Activated T-cell treated with anti-CD3 and anti-CD28 coated beads for 24 hours (primary cell): ENCODE measurements at places on chromosomes 2 and 18.
A peak's percentile ranks its signal among the peaks of the same experiment; 100 is the strongest.

DNA sequence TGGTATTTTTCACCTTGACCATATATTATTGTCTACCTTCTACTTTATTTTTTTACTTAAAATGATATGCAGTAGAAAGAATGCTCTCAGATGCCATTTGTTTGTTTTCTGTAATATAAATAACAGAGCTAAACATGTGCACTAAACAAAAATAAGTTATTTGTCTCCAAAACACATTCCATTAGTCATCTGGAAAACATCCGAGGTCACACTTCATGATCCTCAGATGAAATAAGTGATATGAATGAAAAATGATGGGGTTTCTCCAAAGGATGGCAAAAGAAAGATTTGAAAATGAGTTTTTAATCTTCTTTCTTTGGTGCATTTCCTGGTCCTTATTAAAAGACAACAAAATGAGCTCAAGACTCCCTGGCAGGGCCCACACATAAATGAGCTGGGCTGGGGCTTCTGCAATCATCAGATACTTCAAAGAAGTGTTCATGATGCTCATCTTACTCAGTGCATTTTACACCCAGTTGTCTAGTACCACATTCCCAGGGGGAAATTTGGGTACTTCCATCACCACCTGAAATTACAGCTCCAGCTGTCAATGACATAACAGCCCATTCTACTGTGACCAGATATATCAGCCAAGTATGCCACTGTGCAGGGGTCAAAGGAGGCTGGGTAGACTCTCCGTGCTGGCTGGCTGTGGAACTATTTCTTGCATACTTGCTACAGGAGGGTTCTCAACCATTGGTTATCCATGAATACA, 283.5 kb downstream of the PID1 start:
- no peak for DNase-seq

DNA sequence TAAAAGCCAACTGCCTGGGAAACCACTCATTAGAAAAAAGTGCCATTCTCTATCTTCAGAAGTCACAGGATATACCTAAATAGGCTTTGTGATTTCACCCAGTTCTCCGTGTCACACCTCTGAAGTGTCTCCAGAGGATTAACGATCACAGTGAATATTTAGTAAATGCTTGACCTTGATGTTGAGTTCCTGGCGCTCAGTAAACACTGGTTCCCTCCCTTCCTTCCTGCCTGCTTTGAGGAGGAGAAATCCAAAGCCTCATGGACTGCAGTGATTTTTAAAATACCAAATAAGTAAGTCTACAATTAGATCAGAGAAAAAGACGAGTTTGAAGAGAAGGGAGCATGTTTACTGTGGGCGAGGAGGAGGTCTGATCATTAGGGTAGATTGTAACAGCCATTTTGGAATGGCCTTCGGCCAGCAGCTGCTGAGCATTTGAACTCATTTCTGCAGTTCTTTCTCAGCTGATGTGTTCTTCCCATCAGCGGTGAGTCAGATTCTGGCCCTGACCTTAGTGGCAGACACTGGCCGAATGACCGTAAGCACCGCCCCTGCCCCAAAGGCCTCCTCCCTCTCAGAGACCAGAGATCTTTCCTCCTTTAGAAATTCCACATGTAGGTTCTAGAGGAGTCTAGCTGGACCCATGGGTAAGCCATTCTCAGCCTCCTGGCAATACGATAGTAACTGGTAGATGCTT, 62.1 kb upstream of the SLC16A14 start:
- DNase-seq = no peak

- DNase-seq = no peak
Observed at GRCh38 chr2:97961534-97961933, 34.2 kb downstream of the TMEM131 start.

GRCh38 chr18:68925268-68925667, 127.4 kb downstream of the CCDC102B start:
- DNase-seq = no peak

DNA sequence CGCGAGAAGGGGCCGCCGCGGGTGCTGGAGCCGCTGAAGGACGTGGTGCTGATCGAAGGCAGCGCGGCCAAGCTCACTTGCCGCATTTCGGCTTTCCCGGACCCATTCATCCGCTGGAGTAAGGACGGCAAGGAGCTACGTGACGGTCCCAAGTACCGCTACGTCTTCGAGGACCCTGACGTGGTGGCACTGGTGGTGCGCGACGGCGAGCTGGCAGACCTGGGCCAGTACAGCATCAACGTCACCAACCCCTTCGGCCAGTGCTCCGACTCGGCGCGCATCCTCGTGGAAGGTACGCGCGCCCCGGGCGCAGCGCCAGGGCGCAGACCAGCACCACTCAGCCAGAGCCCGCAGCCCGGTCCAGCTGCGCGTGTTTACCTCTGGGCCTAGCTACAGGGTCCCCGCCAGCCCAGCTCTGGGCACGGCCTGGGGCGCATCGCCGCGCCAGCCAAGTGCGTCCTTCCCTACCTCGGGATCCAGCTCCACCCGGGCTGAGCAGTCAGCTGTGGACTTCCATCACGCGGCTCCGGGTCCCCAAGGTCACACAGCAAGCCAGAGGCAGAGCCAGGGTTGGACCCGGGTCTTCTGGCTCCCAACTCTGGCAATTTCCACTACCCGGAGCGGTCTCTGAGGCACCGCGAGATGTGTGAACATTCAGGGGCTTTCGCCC, 1.7 kb upstream of the GMPPA start:
- no peak for DNase-seq

- DNase-seq = no peak
Observed at GRCh38 chr2:36369716-36370115, 14.1 kb downstream of the CRIM1 start.

DNA sequence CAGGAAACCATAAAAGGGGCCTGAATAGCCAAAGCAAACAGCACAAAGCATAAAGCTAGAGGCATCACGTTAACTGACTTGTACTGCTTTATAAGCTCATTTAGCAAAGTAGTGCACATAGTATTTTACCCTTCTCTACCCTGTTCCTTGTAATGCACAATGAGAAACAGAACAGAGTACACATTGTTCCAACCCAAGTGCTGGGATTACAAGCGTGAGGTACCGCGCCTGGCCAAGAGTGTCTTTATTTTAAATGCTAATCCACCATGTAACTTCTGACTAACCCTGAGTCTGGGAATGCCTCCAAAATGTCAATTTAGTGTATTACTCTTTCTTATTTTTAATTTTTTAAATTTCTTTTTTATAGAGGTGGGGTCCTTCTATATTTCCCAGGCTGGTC, 46.4 kb upstream of the STON1 start:
- DNase-seq = no peak

- no peak for DNase-seq
Observed at GRCh38 chr2:32742376-32742775, 114.5 kb downstream of the TTC27 start.

DNA sequence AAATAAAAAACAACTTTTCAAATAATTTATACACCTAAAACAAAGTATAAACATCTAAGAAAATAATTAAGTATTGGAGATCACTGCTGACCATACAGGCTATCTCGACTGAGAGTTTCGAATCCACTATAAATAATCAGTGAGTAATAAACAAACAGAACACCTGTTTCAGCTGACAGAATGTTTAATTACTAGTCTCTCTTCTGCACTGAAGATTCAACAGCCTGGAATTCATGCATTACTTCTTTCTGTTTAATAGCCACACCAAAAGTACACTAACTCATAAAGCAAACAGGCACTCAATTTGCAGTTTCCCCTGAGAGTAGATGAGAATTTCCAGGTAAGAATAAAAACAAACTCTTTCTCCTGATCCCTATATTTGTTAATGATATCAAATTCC, 138.5 kb downstream of the RBMS1 start:
- DNase-seq = no peak

- no peak for DNase-seq
Observed at GRCh38 chr2:235146206-235146605, 194.4 kb downstream of the SH3BP4 start.

- DNase-seq = no peak
Observed at GRCh38 chr2:55620123-55620779, 2.8 kb upstream of the PPP4R3B start.

GRCh38 chr18:36075862-36076587, 8.7 kb upstream of the RPRD1A start:
- DNase-seq = no peak

DNA sequence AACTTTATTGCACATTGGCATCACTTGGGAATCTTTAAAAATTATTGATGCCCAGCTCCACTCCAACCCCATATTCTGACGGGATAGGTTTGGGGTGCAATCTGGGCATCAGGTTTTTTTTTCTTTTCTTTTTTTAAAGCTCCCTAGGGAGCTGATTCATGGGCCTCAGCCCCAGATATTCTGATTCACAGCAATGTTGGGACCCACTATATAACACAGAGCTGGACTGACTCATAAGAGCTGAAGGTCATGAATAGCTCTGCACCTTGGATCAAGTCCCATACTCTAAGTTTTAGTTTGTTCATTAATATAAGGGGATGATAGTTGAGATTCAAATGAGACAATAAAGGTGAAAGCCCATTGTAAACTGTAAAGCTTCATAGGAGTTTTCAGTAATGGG, 191.1 kb upstream of the REV1 start:
- DNase-seq = no peak

GRCh38 chr2:197322724-197323720, 12.4 kb upstream of the ANKRD44 start:
- no peak for DNase-seq

GRCh38 chr2:162113776-162114168, 38.3 kb downstream of the GCG start:
- DNase-seq = no peak

DNA sequence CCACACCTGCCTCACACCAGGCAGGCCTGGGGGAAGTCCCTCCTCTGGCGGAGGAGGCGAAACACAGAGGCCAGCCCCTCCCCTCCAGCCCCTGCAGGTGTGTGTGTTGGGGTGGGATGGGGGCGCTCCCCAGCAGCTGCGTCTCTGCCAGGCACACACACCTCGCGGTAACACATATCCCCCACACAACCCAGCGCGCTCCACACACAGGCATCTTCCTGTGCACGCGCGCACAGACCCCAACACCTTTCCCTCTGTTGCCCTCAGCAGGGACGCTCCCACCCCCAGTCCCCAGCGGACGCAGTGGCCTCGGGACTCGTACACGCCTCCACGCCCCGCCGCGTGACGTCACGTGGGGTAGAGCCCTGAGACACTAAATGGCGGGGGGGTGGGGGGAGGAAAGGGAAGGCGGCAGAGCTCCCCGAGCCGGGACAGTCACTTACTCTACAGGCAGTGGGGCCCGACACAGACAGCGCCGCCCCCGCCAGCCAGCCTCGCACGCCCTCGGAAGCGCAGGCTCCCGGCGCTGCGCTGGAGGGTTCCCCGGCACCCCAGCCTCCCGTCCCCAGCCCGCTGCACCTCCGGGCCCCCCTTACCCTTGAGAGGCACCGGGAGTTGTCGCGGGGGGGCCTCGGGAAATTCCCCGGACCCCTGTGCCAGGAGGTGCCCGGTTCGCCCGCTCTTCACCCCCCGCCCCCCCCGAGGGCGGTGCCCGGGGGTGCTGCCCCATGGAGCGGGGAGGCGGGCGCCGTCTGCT, at the start of gene WNT10A:
Gene WNT10A, plus strand, starts transcription at position 751 of the 757 bp plus-strand sequence. CDS start 144 bp downstream, outside the sequence.
- peak; percentile 53 for DNase-seq

DNA sequence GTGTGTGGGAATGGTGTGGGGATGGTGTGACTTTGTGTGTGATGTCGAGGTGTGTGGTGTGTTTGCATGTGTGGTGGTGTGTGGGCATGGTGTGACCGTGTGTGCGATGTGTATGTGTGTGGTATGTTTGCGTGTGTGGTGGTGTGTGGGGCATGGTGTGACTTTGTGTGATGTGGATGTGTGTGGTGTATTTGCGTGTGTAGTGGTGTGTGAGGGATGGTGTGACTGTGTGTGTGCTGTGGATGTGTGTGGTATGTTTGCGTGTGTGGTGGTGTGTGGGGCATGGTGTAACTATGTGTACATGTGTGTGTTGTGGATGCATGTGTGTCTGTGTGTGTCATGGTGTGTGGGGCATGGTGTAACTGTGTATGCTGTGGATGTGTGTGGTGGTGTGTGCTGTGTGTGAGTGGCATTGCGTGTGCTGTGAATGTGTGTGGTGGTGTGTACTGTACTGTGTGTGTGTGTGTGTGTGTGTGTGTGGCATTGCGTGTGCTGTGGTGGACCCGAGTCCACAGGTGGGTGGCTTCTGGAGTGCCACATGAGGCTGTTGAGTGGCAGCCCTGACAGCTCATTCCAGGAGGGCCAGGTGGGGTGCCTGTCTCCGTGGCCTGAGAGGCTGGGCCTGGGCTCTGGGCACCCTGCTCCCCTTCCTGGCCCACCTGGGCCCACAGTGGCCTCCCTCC, 14.7 kb downstream of the ODC1 start:
- no peak for DNase-seq

DNA sequence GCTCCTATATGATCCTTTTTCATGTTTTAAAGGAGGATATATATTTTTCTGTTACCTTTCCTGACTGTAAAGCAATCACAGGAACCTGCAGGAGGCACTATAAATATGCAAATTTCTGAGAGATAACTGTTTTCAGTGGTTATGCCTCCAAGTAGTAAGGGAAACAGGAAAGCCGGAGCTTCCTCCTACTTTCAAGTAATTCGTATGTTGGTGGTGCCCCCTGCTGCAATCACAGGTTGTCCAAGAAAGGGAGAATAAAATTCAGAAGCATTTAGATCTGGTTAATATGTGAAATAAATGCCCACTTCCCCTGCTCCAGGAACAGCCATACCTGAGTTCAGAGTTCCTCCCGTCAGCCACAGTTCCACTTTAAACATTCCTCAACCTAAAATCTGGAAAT, 12.0 kb upstream of the BCL11A start:
- no peak for DNase-seq

- no peak for DNase-seq
Observed at GRCh38 chr2:85369500-85369899, 14.9 kb downstream of the ELMOD3 start.

DNA sequence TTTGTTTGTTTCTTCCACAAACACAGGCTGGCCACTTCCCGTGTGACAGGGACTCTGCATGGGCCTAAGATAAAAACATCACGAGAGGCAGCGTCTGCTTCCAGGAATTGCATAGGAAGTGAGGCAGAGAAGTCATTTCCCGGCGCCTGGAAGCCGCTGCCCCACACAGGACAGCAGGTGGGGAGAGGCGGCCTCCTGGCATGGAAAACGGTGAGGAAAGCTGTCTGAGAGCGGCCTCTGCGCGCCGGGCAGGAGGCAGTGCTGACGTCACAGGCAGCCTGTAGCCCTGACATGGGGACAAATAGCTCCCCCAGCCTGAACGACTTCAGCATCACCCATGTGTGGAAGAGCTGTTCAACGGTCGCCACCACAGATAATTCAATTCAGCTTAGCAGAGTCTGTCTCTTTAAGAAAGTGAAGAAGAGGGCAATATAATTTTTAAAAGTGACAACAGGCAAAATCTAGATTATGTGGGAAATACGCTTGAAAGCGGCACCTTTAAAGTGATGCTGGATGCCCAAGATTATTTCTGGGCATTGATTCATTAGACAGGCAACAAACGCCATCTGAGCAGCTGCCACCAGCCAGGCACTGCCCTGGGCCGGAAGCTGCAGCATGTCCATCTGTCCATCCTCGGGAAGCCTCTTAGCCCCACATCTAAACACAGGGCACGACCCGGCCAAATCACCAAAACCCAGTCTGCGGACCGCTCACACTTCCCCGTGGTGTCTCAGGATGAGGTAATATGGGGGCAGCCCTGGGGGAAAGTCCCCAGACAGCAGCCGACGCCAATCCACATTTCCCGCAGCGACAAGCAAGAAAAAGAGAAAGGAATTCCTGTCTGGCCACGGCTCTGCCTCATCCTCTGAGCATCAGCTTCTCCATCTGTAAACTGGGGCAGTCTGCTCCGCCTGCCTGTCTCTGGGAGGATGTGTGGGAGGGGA, 138.9 kb downstream of the PXDN start:
- DNase-seq = no peak

- DNase-seq = no peak
Observed at GRCh38 chr2:18651842-18652774, 62.7 kb upstream of the NT5C1B start.
